Posterior vena cava (tissue), 2 donors: ENCODE measurements at places on chromosomes 7 and 10. TPM values are rescaled to one million over a fixed set of nuclear protein-coding genes. Genes with fewer than 3 reads are reported as not detected.

GRCh38 chr10:122696687-122697086, 3.0 kb downstream of the C10orf120 start:
- no peak for DNase-seq

GRCh38 chr7:133821171-133821570, 306.0 kb upstream of the LRGUK start:
- no peak for DNase-seq

- DNase-seq: no peak
These were observed 4.7 kb upstream of the EFCAB10 start for GRCh38 chr7:105585850-105586500.

GRCh38 chr7:55203300-55203699, 161.8 kb upstream of the LANCL2 start:
- no peak for DNase-seq

DNA sequence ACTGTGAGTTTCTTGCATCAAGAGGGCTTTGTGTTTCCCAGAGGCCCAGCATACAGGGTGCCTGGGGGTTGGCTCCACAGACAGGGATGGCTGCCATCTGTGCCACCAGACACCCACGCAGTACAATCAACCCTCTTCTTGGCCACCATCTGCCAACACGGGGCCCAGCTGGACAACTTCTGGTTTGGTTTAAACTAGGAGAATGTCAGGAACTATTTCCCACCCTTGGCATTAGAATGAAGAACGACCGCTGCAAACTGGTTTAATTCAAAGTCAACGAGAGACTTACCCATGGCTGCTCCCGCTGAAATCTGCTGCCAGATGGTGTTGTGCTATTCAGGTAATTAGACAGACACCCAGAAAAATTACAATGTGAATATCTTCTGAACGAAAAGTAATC, 27.8 kb downstream of the NMT2 start:
- DNase-seq: no peak

GRCh38 chr7:47696152-47696710, 114.3 kb upstream of the TNS3 start:
- DNase-seq: no peak

- no peak for DNase-seq
These were observed 499.3 kb upstream of the FOXK1 start for GRCh38 chr7:4182605-4183300.

DNA sequence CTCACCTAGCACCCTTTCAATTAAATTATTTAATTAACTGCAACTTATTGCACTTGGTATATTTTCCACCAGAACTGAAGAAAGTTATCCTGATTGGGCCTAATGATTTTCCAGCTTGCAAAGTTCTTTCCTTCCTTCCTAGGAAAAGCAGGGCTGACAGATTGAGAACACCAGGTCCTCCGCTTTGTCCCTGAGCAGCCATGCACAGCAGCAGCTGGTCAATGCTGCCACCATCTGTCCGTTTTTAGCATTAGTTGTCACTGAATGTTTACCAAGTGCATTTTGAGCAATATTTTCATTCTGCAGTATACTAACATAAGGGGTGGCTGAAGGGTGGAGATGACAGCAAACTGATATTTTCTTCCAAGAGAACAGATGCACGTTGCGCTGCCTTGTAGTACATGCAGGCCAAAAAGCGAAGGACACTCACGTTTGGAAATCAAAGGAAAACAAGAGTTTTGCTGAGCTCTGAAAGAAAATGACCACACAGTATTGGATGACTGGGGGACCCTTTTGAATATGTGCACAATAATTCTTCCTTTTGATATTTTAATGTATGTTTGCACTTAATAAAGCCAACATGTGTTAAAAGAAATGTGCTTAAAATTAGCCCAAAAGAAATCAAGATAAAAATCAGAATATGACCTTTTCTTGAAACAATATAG, 248.8 kb upstream of the PTN start:
- no peak for DNase-seq

- DNase-seq: no peak
These were observed 405.2 kb upstream of the AUTS2 start for GRCh38 chr7:69193061-69193460.

- no peak for DNase-seq
These were observed 50.1 kb downstream of the SKIDA1 start for GRCh38 chr10:21475393-21475792.

DNA sequence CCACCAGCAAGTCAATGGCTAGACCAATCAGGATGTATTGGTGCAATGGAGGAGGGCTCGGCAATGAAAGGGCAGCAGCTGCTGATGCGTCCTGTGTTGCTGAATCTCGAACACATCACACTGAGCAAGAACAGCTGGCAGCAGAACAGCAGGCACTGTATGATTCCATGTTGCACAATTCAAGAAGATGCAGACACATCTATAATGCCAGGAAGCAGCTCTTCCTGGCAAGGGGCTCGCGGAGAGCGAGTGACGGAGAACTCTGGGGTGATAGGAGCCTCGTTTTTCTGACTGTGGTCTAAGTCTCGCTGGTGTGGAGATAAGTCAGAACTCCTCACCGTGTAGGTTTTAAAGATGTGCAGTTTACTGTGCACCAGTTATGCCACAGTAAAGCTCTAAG, 24.8 kb upstream of the PFKP start:
- no peak for DNase-seq

- no peak for DNase-seq
These were observed 92.3 kb downstream of the VTI1A start for GRCh38 chr10:112539340-112539739.

DNA sequence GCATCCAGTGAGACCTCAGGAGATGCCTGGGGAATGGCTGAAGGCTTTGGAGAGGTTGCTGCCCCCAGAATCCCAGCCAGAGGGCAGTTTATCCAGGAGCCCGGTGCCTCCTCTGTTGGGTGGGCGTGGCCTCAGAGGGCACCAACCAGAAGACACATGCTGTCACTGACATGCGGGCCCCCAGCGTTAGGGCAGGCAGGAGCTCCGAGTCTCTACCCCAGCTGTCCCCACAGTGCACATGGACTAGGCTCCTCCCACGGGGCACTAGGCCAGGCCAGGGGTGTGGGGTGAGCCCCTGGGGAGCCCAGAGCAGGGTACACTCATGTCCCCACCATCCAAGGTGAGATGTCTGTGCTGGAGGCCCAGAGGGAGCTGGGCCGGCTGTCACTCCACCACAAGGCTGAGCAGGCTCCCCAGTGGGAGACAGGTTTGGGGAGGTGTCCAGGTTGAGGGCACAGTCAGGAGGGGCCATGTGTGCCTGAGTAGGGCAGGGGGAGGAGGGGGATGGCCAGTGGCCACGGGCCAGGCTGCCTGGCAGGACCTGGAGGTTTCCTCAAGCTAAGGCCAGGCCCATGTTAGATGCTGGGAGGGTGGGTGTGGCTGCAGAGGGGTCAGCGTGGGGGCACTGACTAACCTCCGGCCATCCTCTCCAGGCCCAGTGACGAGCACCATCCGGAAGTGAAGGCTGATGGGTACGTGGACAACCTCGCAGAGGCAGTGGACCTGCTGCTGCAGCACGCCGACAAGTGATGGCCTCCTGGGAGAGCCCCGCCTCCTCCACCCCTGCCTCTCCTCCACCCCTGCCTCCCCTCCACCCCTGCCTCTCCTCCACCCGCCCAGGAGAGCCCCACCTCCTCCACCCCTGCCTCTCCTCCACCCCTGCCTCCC, 131.3 kb downstream of the FAM53B start:
- DNase-seq: no peak

- no peak for DNase-seq
These were observed 572.8 kb downstream of the REEP3 start for GRCh38 chr10:64093946-64094535.

DNA sequence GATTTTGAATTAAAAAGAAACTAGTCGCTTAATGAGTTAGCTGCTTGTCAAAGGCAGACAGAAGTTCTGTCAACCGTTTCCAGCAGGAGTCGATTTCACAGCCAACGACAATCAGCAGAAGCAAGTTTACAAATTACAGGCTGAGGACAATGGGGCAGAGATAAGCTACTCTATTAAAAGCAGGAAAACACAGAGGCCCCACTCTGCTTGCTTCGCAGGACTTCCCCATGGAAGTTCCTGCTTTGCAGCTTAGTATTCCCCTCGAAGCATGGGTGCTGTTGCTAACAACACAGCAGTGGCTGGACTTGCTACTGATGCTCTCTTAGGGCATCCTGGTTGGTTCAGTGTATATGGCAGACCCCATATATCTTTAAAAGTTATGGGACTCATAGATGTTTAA, 50.8 kb upstream of the KLF6 start:
- no peak for DNase-seq

- no peak for DNase-seq
These were observed 246.0 kb downstream of the ELFN1 start for GRCh38 chr7:1915956-1916600.

DNA sequence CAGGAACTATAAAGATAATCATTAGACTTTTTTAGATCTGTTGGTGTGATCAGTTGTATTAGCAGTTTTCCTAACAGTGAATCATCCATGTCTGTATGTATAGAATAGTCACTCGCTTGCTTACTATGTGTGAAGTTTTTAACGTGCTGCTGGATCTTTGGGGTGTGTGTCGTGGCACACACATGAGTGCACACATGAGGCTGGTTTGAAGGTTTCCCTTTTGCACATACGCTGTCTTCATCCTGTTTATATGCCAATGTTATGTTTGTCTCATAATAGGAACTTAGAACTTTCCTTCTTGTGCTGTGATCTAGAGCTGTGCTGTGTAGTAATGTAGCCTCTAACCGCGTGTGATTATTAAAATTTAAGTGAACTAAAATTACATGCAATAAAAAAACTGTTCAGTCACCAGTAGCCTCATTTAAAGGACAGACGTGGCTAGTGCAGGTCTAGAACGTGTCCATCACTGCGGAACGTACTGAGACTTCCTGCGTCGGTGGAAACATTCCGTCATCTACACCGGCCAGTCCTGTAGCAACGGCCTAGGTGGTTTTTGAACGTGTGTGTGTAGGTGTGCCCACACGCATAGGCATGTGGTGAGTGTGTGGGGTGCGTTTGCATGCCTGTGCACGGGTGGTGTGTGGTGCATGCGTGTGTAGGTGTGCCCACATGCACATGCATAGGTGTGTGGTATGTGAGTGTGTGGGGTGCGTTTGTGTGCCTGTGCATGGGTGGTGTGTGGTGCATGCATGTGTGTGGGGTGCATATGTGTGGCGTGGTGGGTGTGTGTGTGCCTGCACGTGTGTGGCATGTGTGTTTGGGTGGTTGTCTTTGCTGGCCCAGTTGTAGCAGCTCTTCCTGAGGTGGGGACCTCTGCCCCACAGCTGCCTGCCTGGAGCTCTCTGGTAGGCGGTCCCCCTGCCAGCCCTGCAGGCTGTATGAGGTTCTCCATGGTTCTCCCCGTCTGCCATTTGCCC, 56.6 kb downstream of the INPP5A start:
- no peak for DNase-seq

GRCh38 chr7:157007470-157008066, 2.9 kb downstream of the MNX1 start:
- no peak for DNase-seq

- DNase-seq: no peak
These were observed 11.6 kb downstream of the NAMPT start for GRCh38 chr7:106273009-106273668.

HOXA9 gene
- 7.4 TPM for total RNA-seq

RELN gene
- total RNA-seq: 6.2 TPM

SPDYE2B gene
- not detected for total RNA-seq

ADAM22 gene
- 18.4 TPM for total RNA-seq

STEAP2 gene
- total RNA-seq: 47.7 TPM

CDC14C gene
- not detected for total RNA-seq

CNPY1 gene
- total RNA-seq: not detected

HPSE2 gene
- total RNA-seq: 0.14 TPM

LRCH4 gene
- total RNA-seq: 28.5 TPM

ICA1 gene
- 11.8 TPM for total RNA-seq

GHRHR gene
- 1.2 TPM for total RNA-seq

CCL24 gene
- total RNA-seq: not detected

IFIT3 gene
- 17.0 TPM for total RNA-seq

FAM131B gene
- 1.1 TPM for total RNA-seq
